Muscle of leg (tissue), 16 donors: ENCODE measurements at places on chromosomes 2 and 18.

DNA sequence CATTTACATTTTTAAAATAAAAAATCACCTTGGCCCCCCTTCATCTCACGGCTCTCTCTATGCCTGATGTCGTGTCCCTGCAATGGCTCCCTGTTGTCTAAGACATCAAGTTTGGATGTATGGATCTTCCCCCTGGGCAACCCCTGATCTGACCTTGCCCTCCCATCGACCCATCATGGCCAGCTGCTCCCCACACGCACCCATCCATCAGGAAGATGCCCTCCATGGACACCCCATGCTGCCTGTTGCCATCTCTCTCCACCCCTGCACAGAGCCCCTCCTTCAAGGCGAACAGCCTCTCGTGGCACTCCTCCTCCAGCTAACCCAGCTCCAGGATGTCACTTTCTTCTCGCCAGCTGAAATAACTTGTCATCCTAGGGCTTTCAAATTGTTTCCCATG lies 59.5 kb downstream of the DPYSL5 start:
- DNase-seq: no peak

- DNase-seq: no peak
Measured at GRCh38 chr2:8790739-8791162, 46.7 kb downstream of the KIDINS220 start.

GRCh38 chr2:11279398-11279797 lies 65.0 kb downstream of the ROCK2 start:
- no peak for DNase-seq

DNA sequence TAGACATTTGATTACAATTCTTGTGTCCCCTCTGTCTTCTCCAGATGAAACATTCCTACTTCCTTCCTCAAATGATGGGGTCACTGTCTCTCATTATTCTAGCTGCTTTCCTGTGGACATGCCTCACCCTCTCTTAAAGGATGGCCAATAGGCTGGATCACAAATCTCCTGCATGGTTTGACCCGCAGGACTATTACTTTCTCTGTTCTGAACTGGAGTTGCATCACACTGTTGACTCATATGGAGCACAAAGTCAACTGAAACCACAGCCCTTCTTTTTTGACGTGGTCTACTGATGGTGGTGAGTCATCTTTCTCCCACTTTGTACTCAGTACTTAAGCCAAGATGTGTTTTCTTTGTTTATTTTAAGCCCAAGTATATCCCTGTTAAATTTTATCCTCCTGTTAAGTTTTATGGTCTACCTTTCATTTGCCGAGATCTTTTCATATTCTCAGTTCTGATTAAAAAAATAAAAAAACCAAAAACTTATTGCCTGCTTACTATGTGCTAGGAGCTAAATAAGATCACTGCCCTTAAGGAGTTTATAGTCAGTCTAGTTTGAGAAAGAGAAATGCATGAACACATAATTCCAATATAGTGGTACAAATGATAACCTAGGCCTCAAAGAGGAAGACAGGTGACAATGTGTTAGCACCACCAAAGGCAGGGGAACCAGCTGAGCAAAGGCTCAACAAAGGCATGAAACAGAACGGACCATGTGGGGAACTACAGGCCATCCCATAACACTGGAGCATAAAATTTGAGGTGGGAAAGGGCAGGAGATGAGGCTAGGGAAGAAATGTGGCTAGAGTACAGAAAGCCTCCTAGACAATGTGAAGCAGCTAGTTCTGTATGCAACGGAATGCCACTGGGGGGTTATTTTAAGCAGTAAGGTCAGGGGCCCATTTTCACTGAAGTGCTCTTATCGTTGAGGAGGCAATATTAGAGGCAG lies 67.6 kb upstream of the ZFP36L2 start:
- DNase-seq: peak; percentile 25

DNA sequence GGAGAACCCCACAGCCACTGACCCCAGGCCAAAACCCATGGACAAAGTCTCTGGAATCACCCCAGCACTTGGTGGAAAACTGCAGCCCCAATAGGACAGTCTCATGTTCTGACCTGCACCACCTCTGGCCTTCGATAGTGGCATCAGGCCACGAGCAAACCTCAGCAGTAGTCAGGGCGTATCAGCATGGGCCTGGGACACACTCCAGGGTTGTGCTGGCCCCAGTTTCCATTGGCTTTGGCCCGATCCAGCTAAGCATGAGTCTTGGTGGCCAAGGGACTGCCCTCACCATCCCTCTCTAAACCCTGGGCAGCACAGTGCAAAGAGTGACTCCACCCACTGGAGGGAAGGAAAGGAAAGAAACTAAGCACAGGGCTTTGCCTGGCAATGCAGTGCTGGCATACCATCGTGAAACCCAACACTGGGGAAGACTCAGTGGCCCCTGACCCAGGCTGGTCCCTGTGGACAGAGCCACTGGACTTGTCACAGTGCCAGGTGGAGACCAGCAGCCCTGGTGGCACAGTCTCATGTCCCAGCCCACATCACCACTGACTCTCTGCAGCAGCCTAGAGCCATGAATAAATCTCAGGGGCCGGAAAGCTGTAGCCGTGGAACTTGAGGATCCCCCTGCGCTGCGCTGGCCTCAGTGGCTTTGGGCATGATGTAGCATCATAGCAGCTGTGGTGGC lies 46.3 kb downstream of the ZNF519 start:
- DNase-seq: peak; percentile 16

GRCh38 chr2:173160618-173161017 lies 85.0 kb downstream of the MAP3K20 start:
- DNase-seq: no peak

- no peak for DNase-seq
Measured at GRCh38 chr2:172531309-172531708, 24.6 kb upstream of the PDK1 start.

DNA sequence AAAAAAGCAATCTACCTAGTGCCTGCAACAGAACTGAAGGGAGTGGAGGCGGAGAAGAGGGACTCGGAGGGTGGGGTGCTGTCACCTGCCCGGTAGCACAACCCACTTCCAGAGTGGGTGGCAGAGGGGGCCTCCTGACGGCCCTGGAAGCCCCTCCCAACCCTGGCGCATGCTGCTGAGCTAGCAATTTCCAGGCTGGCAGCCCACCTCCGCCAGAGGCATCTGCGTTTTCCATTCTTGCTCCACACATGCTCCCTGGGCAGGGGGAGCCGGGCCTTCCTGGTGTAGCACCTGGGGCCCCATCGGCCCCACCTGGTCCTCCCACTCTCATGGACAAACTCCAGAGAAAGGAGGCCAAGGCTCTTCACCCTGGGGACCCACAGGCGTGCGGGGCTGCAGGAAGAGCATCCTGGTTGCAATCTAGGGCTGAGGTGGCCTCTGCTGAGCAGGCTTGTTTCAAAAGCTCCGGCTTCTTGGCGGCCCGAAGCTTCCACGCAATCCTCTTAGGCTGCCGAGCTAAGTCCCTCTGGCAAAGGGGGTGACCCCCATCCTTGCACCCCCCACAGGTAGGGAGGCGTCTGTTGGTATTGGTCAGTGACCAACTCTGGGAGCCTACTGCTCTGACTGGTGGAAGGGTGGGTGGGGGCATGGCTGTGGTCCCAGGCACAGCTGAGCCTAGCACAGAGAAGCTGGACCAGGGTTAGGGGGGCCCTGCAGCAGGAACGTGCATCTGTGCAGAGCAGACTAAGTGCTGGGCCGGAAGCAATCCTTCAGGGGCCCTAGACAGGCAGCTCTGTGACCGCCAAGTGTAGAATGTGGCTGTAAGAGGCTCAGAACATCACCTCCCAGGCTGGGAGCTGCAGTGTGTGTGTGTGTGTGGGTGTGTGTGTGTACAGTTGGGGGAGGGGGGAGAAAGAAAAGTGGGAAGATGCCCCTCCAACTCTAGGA lies 2.6 kb downstream of the HS6ST1 start:
- DNase-seq: peak; percentile 77

DNA sequence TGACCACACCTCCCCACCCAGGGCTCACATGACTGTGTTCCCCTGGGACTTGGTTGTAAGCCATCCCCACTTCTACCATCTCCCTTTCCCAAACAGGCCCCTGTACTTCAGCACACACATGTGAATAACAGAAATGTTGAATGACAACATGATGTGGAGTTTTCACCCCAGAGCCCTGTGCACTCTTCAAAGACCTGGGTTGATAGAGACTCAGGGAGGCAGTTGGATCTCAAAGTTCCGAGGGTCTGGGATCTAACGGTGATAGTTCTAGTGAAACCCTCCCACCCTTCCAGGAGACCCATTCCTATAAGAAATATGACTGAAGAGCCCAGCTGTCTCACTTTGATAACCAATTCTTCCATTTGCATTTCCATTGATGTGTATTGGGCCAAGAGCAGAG lies at the start of gene MROH2A:
TSS of gene MROH2A (plus strand) at position 301 of the 400 bp plus-strand sequence. CDS start 1,029 bp downstream, outside the sequence.
- DNase-seq: no peak

DNA sequence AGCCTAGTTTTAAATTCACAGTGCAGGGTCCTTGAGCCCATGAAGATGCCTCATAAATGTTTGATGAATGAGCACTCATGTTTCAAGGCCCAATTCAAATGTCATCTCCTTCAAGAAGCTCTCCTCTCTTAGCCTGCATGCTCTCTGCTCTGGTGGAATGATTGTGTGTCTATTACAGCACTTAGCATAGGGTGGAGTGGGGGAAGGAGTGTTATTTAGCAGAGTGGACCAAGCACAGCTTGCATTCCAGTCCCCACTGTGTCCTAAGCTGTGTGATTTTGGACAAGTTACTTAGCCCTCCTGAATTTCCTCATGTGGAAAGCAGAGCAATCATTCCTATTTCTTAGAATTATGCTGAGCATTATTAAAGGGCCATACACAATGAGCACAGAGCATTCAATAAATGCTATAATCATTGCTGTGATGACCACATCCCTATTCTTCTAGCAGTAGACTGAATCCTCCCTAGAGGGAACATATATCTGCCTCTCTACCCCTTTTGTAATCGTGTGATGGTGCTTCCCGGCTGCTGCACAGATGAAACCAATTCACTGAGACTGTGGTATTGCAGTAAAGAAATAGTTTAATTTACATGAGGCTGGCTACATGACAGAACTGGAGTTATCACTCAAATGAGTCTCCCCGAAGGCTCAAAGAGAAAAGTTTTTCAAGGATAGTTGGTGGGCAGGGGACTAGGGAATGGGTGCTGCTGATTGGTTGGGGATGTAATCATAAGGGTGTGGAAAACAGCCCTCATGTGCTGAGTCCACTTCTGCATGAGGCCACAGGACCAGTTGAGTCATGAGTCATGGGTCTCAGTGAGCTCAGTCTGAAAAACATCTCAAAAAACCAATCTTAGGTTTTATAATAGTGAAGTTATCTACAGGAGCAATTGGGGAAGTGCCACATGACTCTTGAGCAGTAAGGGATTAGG lies 173.4 kb upstream of the NDUFV2 start:
- DNase-seq: no peak

- DNase-seq: no peak
Measured at GRCh38 chr2:227881866-227882517, 10.6 kb downstream of the DAW1 start.

DNA sequence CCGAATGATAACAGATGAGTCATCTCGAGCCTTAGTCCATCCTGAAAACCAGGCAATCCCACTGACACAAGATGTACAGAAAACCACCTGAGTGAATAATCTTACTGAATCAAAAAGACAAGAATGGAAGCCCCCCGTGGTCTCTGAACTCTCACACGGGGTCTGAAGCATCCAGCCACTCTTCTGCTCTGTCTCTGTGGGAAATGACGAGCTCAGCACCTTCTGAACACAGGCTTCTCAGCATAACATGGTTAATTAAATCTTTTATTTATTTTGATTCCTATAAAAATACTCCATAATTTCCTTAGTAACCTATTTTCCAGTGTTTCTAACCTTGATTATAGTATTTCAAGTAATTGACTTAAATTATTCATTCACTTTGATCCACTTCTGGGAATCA lies 203.7 kb downstream of the TMEM163 start:
- DNase-seq: no peak

- peak; percentile 57 for DNase-seq
Measured at GRCh38 chr2:6211236-6211635, 519.1 kb downstream of the SOX11 start.

GRCh38 chr2:12965540-12966269 lies 249.0 kb downstream of the TRIB2 start:
- DNase-seq: peak; percentile 89

- DNase-seq: no peak
Measured at GRCh38 chr2:241258505-241259280, 56.8 kb downstream of the HDLBP start.

DNA sequence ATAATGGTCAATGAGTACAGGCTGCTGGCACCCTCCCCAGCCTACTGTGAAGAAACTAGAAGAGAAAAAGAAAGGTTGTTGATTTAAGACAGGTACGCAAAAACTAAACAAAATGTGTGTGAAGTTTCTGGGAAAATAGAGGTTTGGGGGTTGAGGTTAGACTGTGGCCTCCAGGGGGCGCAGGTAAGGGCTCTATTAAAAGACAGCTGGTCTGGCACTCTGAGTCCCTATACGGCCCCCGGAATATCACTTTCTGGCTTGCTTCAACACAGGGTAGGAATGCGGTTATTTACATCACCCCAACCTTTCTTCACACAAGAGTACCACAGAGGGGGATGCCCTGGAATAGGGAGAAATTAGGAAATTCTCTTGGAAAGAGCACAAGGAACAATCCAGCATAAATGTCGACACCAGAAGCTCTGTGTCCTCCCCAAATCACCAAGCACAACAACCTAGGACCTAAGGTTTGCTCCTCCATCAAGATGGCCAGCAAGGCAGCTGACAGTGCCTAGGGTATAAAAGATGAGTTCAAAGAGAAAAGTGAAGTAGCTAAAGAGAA lies 480.8 kb upstream of the KLHL29 start:
- DNase-seq: peak; percentile 20

GRCh38 chr2:171327043-171327496 lies 106.7 kb downstream of the METTL8 start:
- DNase-seq: no peak

- DNase-seq: no peak
Measured at GRCh38 chr2:140508756-140509155, 1622.1 kb downstream of the LRP1B start.

- DNase-seq: peak; percentile 77
Measured at GRCh38 chr2:153871231-153872221, at the start of gene GALNT13. Gene GALNT13, plus strand, starts transcription at chr2:153871922.

DNA sequence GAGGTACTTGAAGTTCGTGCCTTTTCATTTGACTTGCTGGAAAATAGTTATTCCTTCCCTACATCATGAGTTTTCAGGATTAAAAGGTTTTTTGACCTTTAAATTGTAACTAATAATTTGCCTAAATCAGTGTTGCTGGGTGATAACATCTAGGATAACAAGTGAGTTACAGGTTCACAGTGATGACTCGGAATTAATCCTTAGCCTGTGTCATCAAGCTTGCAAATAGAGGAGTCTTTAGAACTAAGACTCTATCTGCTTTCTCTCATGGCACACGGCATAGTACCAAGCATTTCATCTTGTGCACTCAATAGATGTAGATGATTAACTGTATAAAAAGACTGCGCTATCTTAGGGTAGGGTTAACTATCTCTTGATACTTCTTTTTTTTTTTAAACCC lies 79.5 kb downstream of the CAMKMT start:
- no peak for DNase-seq

GRCh38 chr2:144904612-144905011 lies 384.7 kb upstream of the ZEB2 start:
- DNase-seq: no peak

- DNase-seq: no peak
Measured at GRCh38 chr2:108998911-108999310, 9.9 kb upstream of the EDAR start.

GRCh38 chr2:29134933-29135332 lies 19.7 kb downstream of the CLIP4 start:
- DNase-seq: no peak
